AG10803 (cell line): ENCODE measurements at places on chromosomes 6 and 20.
A peak's percentile ranks its signal among the peaks of the same experiment; 100 is the strongest.

DNA sequence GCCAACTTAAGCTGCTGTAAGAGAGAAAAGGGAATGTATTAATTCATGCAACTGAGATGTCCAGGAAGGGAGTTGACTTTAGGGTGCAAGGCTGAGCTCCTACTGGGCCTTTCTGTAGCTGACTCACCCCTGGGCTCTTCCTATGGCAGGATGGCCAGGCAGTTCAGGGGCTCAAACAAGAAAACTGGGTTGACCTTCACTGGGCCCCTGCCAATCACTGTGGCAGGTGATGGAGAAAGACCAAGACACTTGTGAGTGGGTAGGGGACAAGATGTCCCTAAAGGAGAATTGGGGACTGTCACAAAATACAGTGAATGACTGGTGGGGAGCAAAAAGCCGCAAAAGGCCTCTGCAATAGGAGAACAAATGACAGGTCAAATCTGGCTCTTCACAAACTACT lies 21.5 kb upstream of the RALGAPA2 start:
- no peak for DNase-seq

GRCh38 chr20:19767070-19767469 lies 9.0 kb downstream of the RIN2 start:
- no peak for DNase-seq

DNA sequence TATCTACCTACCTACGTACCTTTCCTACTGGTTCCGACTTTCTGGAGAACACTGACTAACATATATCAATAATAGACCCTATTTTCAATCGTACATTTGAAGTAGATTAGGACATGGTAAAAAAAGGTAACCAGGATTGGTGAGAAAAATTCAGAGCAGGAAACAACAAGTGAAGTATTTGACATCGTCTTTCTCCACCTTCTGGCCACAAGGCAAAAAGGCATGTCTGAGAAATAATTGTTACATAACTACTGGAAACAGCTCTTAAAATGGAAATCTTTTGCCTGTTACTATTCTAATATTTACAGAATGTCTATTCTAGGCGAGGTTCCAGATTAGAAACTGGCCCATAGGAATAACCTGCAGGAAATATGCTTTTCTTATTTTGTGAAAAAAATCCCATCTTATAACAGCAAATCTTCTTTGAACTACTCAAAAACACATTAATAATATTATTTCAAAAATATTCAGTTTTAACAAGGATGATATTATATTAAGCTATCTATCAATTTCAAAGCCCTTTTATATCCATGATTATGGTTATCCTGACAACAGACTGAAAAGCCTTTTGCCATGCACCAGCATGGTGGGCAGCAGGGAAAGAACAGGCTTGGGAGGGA lies 80.8 kb downstream of the RCAN2 start:
- DNase-seq: peak; percentile 68

DNA sequence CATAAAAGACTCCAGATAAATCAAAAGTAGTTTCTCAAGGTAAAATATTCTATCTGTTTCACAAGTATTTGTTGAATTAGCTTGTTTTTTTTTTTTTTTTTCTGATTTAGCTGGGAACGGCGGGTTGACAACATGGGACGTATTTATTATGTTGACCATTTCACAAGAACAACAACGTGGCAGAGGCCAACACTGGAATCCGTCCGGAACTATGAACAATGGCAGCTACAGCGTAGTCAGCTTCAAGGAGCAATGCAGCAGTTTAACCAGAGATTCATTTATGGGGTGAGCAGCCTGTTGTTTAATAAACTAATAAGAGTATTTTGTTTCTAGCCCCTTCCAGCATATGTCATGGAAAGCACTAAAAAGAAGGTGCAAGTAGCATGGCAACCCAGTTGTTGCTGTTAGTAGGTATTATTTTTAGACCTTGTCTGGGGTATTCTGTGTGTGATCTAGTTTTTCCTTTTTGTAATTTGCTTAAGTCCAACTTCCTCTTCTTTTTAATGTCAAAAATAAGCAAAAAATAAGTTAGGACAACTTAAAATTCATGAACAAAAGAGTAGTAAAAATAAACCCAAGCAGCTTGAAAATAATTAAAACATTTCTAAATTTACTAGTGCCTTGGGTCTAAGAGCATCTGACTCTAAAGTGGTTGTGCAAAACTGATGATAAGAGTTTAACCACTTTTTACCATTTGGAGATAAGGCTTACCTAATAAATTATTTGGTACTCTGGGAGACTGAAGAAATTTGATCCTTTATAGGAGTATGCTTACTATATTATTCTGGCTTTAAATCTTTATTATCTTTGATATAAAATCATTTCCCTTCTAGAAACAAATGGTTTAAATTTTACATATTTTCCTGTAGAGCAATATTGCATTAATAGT lies 70.8 kb upstream of the DYNLRB1 start:
- no peak for DNase-seq
